ENCODE measurements at places on chromosomes 5 and 9.

DNA sequence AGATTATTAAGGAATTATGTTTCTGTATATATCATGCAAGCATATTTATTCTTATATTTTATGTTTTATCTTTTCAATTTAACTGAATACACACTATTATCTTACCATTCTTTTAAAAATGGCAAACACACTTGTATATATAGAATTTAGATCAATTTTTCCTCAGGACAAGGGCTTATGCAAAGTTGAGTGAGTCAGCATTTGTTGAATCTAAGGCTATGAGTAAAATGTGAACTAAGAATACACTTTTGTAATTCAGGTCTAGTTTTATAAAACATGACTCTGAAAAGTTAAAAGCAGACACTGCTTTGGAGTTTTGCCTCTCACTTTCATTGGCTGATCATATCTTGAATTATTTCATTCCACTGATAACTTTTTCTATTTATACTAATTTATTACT, 127.8 kb downstream of the FOCAD start:
- no peak for DNase-seq

DNA sequence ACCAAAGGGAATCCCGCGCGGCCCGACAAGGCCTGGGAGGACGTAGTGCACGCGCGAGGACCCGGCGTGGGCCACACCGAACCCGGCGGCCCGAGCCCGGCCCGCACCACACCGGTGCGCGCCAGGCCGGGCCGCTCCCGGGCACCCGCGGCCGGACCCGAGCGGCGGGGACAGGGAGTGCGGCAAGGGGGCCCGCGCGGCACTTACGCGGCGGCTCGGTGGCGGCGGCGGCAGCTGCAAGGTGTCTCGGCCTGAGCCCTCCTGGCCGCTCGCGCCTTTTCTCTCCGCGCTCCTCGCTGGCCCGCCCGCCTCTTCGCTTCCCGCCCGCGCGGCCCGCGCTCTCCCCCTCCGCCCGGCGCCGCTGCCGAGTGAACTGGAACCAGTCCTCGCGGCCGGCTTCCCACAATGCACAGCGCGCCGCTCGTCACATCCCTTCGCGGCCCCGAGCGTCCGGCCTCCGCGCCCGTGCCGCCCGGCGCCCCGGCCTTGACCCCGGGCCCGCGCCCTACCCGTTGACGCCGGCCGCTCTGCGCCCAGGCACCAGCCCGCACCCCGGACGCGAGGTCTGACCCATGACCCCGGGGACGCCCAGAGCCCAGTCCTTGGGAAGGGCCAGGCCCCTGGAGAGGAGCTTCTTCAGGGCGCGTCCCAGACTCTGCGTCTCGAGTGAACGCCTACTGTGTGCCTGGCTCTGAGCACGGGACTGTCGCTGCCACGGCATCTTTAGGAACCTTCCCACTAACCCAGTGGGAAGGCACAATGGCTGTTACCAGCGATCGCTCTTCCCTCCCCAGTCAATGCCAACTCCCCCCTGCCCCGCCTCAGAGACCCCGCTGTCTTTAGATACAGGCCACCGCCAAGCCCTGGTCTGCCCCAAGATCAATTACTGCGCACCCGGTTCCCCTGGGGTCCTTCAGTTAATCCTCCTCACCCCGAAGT, at the start of gene MACROH2A1:
TSS of gene MACROH2A1 (minus strand) at position 377 of the 939 bp plus-strand sequence. CDS start 10,138 bp downstream, outside the sequence.
- no peak for DNase-seq

- no peak for DNase-seq
Measured at GRCh38 chr5:163624431-163624830, 119.0 kb downstream of the MAT2B start.

- DNase-seq = no peak
Measured at GRCh38 chr9:103867886-103868285, 226.2 kb upstream of the SMC2 start.

GRCh38 chr9:85377731-85378289, 363.9 kb downstream of the AGTPBP1 start:
- no peak for DNase-seq

GRCh38 chr9:106753155-106753671, 109.8 kb upstream of the ZNF462 start:
- no peak for DNase-seq

Measured in cortex of kidney (tissue), 1 donor.